ENCODE measurements at places on chromosomes 11 and 22.

DNA sequence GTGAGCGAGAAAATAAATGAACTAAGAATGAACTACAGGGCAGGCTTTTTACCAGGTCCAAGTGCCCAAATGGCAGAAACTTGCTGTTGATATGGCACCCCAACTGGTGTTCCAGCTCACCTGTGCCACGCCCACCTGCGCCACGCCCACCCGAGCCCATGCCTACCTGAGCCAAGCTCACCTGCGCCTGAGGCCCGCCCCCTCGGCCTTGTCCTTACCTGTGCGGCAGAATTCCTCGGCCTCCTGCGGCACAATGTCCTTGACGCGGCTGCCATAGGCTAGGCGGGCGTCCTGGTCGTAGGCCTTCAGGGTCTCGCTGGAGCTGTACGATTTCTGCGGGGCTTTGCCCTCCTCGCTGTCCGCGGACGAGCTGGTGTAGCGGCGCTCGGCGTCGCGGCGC lies 371.3 kb downstream of the TENM4 start:
- no peak for DNase-seq

DNA sequence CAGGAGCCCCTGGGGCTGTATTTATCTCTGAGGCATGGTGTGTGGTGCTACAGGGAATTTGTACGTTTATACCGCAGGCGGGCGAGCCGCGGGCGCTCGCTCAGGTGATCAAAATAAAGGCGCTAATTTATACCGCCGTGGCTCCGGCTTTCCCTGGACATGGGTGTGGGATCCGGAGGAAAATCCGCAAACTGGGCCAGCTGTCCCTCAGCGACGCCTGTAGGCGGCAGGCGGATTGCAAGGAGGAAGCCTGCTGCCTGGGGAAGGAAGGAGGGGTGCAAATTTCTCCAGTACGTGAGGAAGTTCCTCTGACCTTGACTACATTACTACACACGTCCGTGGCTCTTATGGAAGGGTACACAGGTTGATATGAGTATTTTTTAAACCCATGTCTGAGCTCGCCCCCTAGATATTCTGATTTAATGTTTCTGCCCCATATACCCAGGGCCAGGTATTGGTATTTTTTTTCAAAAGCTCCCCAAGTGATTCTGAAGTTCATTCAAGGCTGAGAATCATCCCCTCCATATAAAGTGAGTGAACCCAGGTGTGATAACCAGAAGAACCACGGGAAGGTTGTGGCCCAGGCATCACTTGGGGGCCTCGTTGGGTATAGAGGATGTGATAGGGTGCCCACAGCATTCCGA lies 2.8 kb downstream of the MYOD1 start:
- DNase-seq, result peak; percentile 32

- DNase-seq, result no peak
Observed at GRCh38 chr11:119303227-119303718, 13.7 kb downstream of the MCAM start.

GRCh38 chr22:45314054-45314721 lies 4.5 kb downstream of the FAM118A start:
- DNase-seq, result no peak

DNA sequence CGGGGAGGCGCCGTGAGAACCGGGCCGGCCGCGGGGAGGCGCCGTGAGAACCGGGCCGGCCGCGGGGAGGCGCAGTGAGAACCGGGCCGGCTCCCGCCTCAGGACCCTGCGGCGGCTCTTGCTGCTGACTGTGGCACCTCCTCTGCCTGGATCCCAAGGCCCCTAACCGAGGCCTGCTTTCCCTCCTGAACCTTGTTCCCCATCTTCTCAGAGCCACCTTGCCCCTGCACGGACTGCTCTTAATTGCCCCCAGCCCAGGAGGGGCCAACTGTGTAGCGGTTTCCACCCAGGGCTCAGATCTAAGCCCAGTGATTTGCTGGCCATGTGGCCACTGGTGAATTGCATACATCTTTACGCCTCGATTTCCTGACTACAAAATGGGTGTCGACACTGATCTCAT lies 112.2 kb upstream of the B3GAT1 start:
- DNase-seq, result no peak

Data from muscle of back (tissue), 13 donors.